Naive thymus-derived CD4-positive, alpha-beta T cell (primary cell): ENCODE measurements at places on chromosomes 6 and 20.

- DNase-seq = no peak
Observed at GRCh38 chr20:33328157-33329137, 45.4 kb downstream of the BPIFB1 start.

DNA sequence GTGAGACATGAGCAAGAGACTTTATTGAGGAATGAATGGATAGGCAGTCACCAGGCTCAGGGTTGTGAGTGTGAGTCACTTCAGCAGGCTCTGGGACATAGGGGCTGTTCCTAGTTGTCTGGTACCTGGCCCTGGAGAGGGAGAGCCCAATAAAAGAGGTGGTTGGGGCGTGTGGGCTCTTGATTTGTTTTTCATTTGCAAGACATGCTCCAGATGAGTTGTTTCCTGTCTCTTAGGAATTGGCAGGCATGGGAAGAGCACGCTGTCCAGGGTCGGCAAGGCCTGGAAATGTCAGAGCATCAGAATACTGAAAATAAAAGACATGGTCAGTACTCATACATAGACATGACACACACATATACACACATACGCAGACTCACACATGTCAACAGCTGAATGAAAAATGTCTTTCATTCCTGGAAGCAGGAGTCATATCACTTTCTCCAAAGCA lies 166.3 kb upstream of the SULF2 start:
- no peak for DNase-seq

DNA sequence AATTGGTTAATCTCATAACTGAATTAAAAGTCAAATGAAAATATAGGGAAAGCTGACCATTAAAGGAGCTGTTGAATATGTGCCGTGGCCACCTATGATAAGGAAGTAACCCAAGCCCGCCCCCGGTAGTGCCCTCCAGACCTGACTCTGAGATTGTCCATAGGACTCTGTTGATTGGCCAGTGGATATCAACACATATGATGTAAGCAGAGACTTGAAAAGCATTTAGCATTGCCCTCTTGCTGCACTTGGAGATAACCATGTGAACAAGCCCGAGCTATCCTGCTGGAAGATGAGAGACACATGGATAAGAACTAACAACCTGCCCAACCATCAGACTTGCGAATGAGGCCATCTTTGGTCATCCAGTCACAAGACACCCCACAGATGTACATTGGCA lies 83.2 kb downstream of the LINC00237 start:
- no peak for DNase-seq

- peak; percentile 26 for DNase-seq
Observed at GRCh38 chr20:56460459-56460858, 8.0 kb upstream of the RTF2 start.

- DNase-seq = no peak
Observed at GRCh38 chr6:134703206-134703605, 246.7 kb downstream of the ALDH8A1 start.

DNA sequence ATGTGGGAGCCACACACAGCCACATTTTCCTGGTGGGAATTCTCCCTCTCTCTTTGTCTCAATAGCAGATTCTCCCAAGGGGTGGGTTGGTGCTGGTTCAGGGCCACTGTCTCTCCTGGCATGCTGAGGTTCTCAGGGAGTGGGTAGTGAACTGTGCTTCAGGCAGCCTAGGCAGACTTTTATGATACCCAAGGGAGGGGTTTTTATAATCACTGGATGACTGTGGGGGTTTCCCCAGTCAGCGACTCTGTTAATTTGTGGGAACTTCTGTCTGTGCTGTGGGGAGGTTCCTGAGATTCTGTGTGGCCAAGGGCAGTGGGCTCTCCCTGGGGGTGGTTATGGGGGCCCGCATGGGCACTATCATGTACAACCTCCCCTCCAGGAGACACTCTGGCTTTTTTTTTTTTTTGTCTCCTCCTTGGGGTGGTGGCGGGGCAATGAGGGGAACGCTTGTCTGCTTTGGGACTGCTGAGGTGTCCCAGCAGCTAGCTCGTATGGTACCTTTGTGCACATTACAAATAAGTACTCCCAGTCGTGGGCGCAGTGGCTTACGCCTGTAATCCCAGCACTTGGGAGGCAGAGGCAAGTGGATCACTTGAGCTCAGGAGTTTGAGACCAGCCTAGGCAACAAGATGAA lies 10.0 kb downstream of the PTK7 start:
- DNase-seq = no peak

- no peak for DNase-seq
Observed at GRCh38 chr6:158460602-158461169, 99.2 kb upstream of the TMEM181 start.

DNA sequence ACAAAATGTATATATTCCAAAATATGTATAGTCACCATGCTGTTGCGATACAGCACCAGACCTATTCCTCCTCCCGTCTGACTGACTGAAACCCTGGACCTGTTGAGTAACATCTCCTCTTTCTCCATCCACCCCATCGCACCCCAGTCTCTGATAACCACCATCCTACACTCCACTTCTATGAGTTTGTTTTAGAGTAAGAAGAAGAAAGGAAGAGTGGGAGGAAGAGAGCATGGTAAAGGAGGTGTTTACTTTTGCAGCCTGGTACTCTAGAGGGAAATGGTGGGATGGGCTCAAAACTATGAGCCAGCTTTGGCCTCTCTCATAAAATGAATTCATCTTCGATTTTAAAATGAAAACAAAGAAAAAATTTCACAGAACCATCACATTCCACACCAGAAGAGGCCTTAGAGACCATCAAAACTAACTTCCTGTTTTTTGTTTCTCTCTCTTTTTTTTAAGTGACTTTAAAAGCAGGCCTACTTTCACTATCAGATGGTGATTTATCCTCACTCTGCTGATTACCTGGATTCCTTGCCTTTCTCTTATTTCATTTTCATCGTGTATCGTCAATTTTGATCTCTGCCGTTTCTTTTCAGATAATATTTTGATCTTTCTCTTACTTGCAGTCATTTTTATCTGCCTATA lies 16.8 kb upstream of the FUCA2 start:
- DNase-seq = peak; percentile 21
